Activated CD8-positive, alpha-beta memory T cell treated with anti-CD3 and anti-CD28 coated beads, Interleukin-2, amount 10 ng/mL, durations not matched to agents 7 days and 5 days (primary cell): ENCODE measurements at places on chromosomes 16 and 17. TPM values are rescaled to one million over a fixed set of nuclear protein-coding genes. Genes with fewer than 3 reads are reported as not detected.

Gene SYT17
- total RNA-seq = not detected

Gene TEDC2
- total RNA-seq = 24.9 TPM

Gene NPIPA8
- 29.6 TPM for total RNA-seq

GRCh38 chr17:32555611-32556310 is 69.0 kb downstream of the CDK5R1 start:
- DNase-seq = no peak

- no peak for DNase-seq
These were observed 49.4 kb upstream of the PVALEF start for GRCh38 chr17:81115749-81116464.

GRCh38 chr16:31083981-31084380 is 4.8 kb downstream of the PRSS53 start:
- no peak for DNase-seq

Gene TRPV3
- total RNA-seq = 0.41 TPM

Gene TSNAXIP1
- 0.12 TPM for total RNA-seq

DNA sequence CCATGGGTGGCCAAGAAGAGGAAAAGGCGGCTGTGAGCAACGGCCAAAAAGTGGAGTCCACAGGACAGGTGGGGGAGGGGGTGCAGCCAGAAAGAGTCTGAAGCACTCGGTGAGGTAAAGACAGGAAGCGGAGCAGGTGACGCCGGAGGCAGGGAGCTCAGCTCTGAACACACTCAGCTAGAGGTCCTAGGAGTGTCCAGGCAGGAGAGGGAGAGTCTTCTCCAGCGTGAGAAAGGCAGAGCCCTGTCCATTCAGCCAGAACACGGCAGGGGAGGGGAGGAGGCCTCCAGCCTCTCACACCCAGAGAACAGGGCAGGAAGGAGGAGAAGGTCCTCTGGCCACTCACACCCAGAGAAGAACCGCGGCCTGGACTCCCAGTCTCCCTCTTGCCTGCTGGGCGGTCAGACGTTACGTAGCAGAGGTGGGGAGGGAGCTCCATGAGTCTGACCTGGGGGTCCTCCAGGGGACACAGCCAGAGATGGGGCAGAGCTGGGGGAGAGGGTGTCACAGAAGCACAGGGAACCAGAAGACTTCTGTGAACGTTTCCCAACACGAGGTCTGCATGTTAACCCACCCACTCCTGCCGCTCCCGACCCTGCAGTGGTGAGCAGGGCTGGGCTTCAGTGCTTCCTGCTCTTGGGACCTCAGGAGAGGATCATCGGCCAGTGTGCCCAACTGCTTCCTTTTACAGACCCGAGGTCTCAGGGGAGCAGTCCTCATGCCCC is 89.2 kb downstream of the ABR start:
- no peak for DNase-seq

Gene ATP1B2
- not detected for total RNA-seq

GRCh38 chr16:23673971-23674614 is 4.6 kb upstream of the PLK1 start:
- no peak for DNase-seq

GRCh38 chr17:29677824-29678223 is 55.1 kb upstream of the CORO6 start:
- no peak for DNase-seq

DNA sequence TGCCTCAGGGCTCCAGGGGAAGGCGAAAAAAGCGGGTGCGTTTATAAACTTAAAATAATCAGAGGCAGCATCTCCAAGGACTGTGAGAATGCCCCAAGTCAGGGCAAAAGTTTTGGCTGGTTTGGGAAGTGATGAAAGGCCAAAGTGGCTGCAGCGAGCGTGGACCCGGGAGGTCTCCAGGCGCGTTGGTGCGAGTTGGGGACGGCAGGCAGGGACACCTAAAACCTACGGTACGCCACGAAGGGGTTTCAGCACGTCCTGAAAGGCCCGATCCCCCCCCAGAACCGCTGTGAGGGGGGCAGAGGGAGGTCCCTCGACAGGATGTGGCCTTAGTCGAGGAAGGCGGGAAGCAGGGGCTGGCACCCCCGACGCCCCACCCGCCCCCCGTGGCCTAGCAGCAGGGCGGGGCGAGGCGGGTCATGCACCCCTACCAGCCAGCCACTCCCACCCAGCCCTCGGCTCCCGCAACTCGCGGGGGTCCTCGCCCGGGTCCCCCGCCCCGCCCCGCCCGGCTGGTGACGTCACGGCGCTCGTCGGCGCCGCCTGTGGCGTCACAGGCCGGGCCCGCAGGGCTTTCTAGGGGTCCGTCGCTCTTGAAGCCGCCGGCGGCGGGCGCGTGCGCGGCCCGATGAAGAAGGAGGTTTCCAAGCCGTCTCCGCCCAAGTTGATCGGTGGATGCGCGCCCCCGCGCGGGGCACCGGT is at the start of gene MYCBPAP:
TSS of gene MYCBPAP (plus strand) at position 569 of the 702 bp plus-strand sequence. CDS start 236 bp downstream, outside the sequence.
- DNase-seq = peak; percentile 91
